ENCODE measurements at places on chromosomes 3 and 15.

GRCh38 chr15:50109076-50109987 is 9.7 kb downstream of the ATP8B4 start:
- DNase-seq, result no peak

DNA sequence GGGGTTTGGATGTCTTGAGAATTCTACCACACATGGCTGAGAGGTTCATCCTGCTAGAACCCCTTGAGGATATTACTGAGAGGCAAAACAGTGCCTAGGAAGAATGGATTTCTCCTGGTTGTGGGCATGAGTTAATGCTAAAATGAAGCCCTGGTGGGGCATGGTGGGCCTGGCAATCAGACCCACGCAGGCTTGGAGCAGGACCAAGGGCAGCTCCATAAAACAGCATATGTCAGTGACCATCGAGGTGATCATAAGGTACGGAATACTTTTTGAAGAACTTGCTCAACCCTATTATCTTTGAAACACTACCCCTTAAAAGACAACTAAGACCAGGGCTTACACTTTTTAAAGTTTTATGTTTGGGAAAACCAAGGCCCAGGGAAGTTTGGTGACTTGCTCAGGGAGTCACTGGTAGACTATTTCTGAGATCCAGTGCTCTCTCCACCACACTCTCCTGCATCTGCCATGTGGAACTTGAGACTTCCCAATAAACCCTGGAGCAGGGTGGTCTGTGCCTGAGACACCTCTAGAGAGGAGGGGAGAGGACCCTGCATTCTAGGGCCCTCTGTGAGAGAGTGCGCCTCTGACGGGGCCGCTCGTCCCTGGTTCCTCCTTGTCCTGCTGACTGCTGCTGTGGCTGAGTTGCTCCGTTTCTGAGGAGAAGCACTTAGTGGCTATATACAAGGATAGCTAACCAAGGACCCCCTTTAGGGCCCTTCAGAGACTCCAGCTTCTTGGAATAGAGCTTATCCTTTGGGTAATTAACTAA is 28.0 kb upstream of the TIMP4 start:
- DNase-seq, result no peak

- no peak for DNase-seq
Observed at GRCh38 chr15:41105348-41106334, 10.4 kb downstream of the INO80 start.

GRCh38 chr15:100334456-100334855 is 7.3 kb downstream of the ADAMTS17 start:
- DNase-seq, result no peak

GRCh38 chr3:123341-123740 is 73.2 kb upstream of the CHL1 start:
- no peak for DNase-seq

- DNase-seq, result no peak
Observed at GRCh38 chr3:53599771-53600170, 105.4 kb downstream of the CACNA1D start.

GRCh38 chr3:3632449-3632848 is 166.8 kb upstream of the LRRN1 start:
- no peak for DNase-seq

GRCh38 chr3:187519428-187519890 is 150.7 kb downstream of the SST start:
- DNase-seq, result no peak

- DNase-seq, result no peak
Observed at GRCh38 chr3:71684757-71685386, 40.3 kb downstream of the EIF4E3 start.
